ENCODE measurements at places on chromosomes 7 and 10.

GRCh38 chr7:135001390-135002165 is 15.3 kb downstream of the AGBL3 start:
- DNase-seq: no peak

GRCh38 chr10:96789571-96790108 is 42.5 kb upstream of the LCOR start:
- DNase-seq: no peak

- DNase-seq: peak; percentile 45
These were observed 31.6 kb downstream of the ST7 start for GRCh38 chr7:116984917-116985316.

DNA sequence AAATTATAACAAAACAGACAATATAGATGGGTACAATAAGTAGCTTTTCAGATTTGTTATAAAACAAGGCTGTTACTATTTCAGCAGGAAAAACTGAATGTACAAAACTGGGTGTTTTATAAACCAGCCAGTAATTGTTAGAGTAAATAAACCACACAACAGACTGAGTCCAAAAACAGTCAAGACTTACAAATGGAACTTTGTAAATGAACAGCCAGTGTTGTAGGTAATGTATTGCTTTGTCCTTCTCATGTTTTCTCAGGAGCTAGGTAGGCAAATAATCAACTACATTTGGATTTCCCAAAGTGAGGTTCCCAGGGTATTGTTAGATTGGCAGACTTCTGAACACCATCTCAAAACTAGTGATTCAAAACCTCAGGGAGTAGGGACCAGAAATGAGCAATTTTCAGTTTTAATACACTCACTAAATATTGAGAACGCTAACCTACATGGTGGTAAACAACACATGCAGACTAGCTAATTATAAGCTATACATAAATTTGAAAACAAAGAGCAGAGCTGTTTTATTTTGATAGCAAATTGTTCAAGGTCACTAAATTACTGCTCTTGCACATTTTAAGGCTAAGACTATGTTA is 36.2 kb downstream of the HERPUD2 start:
- DNase-seq: no peak

DNA sequence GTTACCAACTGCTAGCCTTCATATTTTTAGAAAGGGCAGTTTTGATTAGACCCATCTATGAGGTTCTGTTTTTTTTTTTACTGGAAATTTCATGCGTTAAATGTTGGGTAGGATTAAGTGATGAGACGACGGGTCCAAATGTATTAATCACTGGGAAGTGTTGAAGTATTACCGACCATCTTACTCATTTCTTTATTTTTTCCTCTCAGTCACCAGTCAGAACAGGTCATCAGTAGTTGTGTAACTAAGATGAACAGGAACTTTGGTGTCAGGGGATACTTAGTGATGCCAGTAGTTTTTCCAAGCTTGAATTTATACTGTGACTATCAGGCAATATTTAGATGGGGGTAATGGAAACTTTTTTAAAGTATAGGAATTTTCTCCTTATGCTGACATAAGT is 14.2 kb downstream of the TFAM start:
- DNase-seq: no peak

DNA sequence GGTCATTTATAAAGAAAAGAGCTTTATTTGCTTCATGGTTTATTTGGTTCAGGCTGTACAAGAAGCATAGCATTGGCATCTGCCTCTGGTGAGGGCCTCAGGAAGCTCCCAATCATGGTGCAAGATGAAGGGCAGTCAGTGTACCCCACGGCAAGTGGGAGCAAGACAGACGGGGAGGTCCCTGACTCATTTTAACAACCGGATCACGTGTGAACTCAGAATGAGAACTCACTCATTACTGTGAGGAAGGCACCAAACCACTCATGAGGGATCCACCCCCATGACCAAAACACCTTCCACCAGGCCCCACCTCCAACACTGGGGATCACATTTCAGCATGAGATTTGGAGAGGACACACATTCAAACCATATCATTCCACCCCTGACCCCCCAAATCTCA is 15.7 kb upstream of the CRYGN start:
- DNase-seq: no peak

- no peak for DNase-seq
These were observed 294.0 kb downstream of the PRPF18 start for GRCh38 chr10:13880760-13881159.
